ENCODE measurements at places on chromosomes 1 and 21.

DNA sequence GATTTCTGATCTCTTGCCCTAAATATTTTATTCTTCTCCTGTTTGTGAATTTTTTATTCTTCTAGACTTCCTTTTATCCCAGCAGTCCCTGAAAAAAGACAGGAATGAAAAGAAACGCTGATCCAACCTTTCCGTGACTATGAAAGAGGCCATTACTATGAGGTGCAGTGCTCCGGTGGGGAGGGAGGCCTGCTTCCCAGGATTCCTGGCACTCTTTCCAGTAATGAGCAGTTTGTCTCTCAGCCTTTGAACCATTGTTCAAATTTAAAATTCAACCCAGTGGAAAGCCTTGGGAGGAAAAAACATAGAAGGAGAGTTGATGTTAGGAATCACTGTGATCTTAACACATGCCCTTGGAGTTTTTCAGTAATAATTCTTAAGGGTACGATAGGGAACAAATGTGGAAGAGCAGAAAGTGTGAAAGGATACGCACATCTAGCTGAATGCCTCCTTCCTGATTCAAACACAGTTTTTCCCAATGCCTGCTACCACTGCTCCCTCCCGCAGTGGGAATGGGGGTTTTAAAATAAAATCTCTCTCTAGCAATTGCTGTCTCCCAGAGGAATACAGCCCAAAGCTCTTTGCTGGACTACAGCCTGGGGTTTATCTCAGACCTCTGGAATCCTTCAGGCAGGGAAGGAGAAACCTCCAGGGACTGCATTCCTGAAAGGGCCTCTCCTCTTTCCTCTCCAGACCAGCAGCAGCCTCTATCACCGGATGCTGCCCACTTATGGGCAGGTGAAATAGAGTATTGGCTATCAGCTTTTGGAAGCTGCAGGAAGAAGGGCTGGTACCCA is 6.1 kb downstream of the IER5 start:
- DNase-seq = no peak

DNA sequence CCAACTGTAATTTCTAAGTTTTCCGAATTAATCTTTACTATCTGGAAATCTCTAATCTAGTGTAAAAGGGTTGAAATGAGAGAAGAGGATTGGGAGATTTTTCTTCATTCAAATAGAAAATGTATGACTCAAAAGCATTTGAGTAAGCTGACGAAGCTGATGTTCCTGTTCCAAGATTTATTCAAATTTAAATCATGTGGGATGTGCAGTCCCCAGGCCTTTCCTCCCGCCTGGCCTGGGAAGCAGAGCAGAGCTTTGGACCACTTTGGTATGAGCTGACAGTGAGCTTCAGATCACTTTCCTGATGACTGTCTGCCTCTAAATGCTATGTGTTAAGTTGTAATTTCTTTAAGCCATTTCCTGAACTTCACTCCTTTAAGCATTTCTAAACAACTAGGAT is 192.0 kb downstream of the DHRS3 start:
- DNase-seq = no peak

DNA sequence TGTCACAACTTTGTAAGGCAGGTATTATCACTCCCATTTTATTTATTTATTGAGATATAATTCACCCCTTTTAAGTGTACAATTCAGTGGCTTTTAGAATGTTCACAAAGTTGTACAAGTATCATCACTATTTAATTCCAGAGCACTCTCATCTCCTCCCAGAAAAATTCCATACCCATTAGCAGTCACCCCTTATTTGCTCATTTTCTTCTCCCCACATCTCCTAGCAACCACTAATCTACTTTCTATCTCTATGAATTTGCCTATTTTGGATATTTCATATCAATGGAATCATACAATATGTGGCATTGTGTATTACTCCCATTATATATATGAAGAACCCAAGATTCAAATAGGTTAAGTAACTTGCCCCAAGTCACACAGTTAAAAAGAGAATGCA is 7.0 kb downstream of the DSTYK start:
- no peak for DNase-seq

DNA sequence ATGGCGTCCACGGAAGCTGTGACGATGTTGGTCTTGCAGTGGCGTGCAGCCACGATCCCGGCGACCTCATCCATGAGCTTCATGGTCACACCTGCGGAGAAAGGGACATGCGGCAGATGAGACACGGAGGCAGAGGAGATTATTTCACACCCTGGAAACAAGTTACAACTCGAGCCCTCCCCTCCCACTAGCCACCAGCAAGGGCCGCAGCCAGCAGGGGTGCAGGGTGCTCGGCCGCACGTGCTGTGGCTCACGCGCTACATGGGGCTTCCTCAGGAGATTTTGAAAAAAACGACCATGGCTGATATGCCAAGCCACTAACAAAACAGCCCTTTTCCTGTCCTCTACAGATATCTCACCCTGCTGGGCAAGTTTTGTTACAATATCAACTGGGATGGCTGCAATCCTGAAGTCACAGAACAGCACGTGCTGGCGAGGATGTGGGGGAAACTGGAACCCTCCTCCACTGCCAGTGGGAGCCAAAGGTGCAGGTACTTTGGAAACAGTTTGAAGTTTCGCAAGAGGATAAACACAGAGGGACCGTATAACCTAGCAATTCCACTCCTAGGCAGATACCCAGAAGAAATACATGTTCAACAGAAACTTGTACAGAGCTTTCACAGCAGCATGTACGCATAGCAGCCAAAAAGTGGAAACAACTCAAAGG is 34.1 kb upstream of the GPR153 start:
- DNase-seq = no peak

GRCh38 chr1:94050254-94050653 is 70.7 kb downstream of the ABCA4 start:
- no peak for DNase-seq

DNA sequence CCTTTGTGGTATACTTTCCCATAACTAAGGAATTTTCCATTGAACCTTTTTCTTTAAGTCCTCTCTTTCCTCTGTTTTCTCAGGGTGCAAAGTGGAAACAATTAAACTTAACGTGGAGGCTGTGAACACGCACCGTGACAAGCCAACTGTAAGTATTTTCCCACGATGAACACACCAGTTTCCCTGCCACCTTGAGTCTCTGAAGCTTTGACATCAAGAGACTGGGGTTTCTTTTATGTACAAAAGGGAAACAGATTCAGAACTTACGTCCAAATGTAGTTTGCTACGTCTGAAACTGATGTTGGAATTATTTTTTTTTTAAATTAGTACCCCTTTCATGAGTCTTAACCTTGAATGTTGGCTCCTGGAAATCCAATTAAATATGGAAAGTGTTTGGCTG is 17.2 kb upstream of the C4BPB start:
- no peak for DNase-seq

GRCh38 chr1:224502459-224503160 is 68.0 kb upstream of the WDR26 start:
- no peak for DNase-seq

GRCh38 chr1:197911111-197911856 is 5.9 kb upstream of the LHX9 start:
- DNase-seq = no peak

All from GM18507 (cell line).